ENCODE measurements at places on chromosomes 4 and X.
A peak's percentile ranks its signal among the peaks of the same experiment; 100 is the strongest.

DNA sequence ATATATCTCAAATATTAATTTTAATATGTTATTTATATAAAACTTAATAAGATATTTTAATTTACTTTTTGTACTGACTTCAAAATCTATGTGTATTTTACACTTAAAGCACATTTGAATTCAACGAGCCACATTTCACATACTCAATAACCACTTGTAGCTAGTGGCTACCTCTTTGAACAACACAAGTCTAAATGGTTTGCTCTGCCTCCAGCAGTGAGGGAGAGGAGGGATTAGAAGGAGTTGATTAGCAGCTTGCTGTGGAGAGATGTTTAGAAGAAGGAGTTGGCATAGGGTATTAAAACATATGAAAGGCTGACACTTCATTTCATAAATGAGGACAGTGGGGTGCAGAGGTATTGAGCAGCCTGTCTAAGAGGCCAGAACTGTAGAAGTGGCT lies 124.0 kb downstream of the ARHGAP24 start:
- DNase-seq: no peak

DNA sequence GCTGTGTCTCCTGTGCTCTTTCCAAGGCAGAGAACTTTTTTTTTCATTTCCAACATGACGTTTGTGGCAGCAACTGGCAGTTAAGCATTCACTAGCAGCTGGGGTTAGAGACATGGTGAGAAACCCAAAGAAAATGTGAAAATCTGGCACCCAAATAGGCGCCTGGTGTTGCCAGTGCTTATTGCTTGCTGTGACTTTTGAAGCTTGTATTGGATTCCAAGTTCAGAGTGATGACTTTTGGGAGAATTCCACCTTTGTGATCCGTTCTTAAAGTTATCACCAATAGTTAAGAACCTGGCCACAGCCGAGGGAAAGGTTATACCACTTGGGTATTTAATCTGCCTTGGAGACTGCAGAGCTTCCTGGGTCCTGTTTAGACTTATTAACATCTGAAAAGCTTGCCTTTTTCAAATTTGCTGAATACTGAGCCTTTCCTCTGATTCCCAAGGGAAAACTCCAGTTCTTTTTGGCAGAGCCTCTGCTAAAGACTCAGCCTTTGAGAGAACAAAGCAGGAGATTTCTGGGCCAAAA lies 101.0 kb downstream of the OPHN1 start:
- no peak for DNase-seq

DNA sequence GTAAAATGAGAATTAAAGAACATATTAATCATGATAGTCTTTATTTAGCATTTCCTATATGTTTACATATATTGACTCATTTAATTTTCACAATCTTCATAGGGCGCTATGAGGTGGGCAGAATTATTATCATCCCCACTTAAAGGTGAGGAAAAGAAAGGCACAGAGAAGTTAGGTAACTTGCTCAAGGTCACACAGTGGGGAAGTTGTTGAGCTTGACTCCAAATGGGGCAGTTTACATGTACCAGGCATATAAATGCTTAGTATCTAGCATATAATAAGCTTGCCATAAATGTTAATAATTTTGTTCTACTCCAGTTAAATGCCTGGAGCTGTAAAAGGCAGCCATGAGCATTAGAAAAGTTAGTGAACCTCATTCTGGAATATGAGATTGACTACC lies 1.5 kb downstream of the CMC4 start:
- DNase-seq: no peak

DNA sequence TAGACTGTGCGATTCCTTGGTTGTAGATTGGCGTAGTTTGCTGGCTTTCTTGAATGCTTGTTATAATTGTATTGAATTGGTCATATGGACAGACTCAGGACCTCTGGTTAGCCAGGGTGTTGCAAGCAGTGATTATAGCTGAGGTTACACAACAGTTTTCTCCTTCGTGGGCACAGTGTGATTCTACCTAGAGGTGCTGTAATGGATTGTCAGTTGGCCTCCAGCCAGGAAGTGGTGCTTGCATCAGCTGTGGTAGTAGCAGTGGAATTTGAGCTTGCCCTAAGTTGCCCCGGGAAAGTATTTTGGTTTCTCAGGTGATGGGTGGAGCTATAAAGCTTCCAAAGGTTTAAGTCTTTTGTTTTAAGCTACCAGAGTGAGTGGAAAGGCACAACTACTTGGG lies 23.1 kb upstream of the GABRG1 start:
- DNase-seq: no peak

DNA sequence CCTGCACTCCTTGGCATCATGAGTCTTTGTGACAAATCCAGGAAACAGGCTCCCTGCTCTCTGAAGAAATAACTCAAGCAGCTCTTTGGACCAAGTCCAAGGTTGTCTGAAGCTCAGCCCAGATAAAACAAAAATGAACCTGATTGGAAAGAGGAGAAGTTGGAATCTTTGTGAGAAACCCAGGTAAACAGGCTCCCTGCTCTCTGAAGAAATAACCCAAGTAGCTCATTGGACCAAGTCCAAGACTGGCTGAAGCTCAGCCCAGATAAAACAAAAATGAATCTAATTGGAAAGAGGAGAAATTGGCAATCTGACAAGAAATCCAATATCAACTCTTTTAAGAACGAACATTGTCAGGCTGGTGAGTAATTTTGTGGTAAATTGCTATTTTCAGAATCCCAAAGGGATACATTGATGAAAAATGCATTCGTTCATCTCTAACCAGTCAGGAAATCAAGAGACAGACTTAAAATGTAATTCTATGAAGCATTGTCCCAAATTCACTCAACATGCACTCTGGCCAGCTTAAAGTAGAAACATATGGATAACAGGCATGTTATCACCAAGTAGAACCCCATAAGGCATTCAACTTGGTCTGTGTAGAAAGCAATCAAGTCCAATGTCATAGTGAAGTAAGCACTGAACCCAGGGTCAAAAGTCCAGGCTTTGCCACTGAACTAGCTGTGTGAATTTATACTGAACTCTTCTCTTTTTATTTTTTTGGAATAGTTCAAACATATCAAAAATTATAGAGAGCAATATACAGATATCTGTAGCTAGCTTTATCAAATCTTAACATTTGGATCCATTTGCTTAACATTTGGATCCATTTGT lies 16.8 kb upstream of the NFXL1 start:
- DNase-seq: peak; percentile 71

DNA sequence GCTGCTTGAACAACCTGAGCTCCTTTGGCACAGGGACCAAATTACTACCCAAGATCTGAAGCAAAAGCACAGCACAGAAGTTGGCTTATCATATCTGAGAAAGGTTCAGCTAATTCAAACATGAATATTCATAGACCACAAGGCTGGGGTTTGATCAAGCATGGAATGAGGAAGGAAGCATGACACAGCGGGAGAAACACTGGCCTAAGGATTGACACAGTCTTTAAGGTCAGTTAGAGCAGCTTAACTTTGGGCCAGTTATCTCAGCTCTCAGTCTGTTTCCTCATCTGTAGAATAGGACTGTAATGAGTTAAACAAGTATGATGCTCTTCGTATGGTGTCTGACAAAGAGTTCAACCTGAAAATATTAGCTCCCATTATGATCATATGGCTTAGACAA lies 88.5 kb upstream of the CBR4 start:
- no peak for DNase-seq

GRCh38 chrX:20664774-20665173 lies 398.1 kb upstream of the RPS6KA3 start:
- DNase-seq: no peak

DNA sequence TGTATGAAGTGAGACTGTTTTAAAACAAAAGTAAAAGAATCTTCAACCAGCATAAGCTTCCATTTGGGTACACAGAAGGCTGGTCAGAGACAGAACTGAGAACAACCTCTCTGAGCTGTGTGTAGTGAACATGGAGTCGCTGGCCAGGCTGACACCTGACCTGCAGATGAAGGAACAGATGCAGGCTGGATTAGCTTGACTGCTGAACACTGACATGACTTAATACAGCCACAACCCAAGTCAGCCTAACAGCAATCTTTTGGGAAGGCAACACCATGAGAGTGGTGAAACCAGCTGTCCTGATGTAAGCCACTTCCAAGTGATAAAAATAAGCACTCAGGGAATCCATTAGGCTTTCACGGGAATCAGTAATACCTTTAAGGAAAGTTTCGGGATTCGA lies 10.1 kb downstream of the SCARB2 start:
- no peak for DNase-seq

- DNase-seq: no peak
Measured at GRCh38 chrX:152959626-152960025, 34.3 kb downstream of the PNMA5 start.

- DNase-seq: no peak
Measured at GRCh38 chrX:9912351-9913145, 54.6 kb upstream of the CLDN34 start.

- peak; percentile 7 for DNase-seq
Measured at GRCh38 chr4:107094332-107094731, 58.2 kb upstream of the DKK2 start.

DNA sequence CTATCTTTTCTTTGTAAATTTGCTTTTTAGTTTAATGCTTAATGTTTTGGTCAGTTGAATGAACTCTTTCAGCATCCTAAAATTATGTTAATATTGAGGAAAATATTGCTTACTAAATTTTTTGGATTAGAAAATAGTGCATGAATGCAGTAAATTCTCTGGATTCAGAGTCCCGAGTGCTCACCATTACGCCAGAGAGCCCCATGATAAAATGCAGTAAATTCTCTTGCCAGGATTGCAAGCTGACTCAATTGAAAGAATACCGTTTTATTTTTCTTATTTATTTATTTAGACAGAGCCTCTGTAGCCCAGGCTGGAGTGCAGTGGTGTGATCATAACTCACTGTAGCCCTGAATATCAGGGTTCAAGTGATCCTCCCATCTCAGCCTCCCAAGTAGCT lies 60.9 kb upstream of the ENPEP start:
- no peak for DNase-seq

DNA sequence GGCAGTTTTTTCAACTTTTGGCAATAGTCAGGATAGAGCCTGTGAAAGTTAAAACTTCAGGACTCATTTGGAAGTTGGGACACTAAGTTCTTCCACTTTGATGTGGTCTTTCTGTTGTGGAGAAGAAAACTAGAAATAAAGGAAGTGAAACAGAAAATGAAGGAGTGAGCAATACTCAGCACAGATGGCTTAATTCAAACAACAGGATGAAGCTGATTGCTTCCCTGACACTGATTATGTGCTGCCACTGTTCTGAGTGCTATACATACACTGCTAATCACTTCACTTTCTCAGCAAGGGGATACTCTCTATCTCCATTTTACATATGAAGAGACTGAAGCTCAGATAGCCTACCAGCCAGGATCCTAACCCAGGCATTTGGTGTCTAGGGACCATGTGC lies 235.1 kb upstream of the CPEB2 start:
- no peak for DNase-seq

GRCh38 chr4:74097631-74098426 lies 1.2 kb downstream of the CXCL2 start:
- no peak for DNase-seq

DNA sequence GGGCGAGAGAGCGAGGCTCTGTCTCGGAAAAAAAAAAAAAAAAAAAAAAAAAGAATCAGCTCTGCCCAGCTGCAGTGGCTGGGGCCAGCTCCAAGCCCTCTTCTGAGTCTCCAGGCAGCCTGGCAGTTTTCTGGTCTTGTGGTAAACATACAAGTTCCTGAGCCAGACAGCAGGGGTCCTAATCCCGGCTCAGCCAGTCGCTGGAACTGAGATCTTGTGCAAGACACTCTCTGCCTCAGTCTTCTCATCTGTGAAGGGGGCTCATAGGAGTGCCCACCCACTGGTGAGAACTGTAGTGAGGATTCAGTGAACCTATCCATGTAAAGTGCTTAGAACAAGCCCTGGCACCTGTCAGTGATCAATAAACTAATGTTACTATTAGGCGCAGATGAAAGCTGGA lies 41.8 kb downstream of the C4orf50 start:
- no peak for DNase-seq

DNA sequence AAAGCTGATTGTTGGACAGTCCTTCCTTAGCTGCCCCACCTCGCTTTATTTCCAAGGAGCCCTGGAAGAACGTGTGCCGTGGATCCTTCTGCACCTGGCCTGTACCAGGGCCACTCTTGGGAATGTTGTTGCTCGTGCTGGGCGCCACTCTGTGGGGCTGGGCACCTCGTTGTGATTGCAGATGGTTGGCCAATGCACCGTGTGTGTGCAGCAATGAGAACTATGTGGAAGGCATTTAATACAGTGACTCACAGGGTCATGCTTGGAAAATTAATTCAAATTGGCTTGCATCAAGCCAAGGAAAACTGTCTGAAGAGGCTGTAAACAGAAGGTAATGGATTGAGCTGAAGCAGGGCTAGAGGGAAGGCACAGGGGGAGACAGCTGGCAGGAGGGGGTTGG lies 37.0 kb upstream of the CD99L2 start:
- DNase-seq: peak; percentile 17

DNA sequence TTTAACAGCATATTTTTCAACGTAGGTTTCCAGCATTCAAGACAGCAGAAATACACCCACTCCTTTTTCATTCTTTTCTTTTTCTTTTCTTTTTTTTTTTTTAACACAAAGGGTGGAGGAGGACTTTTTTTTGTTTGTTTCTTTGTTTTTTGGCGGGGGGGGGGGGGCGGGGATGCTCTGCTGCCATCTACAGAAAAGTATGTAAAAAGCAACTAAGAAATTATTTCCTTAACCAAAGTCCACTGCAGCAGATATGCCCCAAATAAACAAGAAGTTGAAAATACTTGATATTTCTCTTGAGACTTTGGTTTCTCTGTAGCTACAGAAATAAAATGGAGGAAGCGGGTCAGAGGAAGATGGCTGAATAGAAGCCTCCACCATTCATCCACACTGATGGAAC lies 63.2 kb upstream of the PBDC1 start:
- DNase-seq: no peak

DNA sequence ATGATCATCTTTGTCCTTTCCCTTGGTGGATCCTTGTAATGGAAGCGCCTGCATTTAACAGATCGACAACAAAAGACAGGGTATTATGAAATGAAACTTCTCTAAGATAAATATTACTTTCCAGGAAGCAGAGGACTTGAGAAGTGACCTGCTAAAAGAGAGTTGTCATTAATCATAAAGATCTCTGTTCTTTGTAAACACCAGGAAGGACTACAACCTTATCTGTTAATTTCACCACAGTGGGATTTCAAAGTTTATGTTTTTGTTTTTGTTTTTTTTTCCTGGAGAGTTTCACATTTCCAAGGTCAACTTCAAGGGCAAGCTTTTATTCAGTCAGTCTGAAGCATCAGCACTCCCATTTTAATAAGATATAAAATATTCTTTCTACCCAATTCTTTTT lies 170.9 kb downstream of the RCHY1 start:
- DNase-seq: no peak
